SJSA1 (cell line): ENCODE measurements at places on chromosomes 11 and 22.

DNA sequence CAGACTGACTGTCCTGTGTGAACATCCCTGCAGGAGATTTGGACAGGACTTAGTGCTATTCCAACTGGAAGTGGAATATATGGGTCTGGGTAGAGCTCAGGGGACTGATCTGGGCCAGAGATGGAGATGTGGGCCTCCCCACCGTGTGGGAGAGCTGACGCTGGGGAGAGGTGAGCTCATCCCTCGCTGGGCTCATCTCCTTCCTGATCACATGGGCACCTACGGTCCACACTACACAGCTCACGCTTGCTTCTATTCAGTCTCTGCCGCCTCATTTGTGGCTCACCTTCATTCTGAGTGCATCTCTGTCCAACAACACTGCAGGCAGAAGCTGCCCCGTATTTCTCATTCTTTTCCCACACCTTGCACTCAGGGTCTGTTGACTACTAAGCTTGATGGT, 16.6 kb upstream of the RAB1B start:
- H3K27me3 ChIP-seq, result no peaks in the 10 kb centered on the region
- H3K4me3 ChIP-seq, result no peak overlapping the region
- no peak overlapping the region for H3K27ac ChIP-seq
- peaks cover 3% of the 10 kb centered on the region for H3K4me1 ChIP-seq
- peaks cover 29% of the 10 kb centered on the region for H3K36me3 ChIP-seq

DNA sequence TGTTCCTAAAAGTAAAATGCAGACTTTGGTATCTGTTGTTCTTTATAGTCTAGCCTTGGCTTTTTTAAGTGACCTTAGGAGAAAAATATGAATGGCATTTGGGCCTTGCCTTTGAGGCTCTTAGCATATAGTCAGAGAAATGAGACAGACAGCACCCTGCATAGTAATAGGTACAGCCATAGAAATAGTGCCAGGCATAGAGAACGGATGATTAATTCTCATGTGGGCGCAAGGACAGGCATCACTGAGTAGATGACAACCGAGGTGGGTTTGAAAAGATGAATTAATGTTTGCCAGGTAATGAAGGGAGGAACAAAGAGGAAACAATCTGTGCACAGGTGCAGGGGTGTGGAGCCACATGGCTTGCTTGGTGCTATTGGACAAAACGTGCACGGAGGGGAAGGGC, 90.5 kb downstream of the BMAL1 start:
- no peaks in the 10 kb centered on the region for H3K27me3 ChIP-seq
- DNase-seq, result no peak
- H3K36me3 ChIP-seq, result peaks cover 14% of the 10 kb centered on the region
- H3K27ac ChIP-seq, result no peak overlapping the region
- peaks cover 21% of the 10 kb centered on the region for H3K4me1 ChIP-seq
- H3K4me3 ChIP-seq, result no peak overlapping the region

- peak overlapping the region; percentile 92 for H3K27ac ChIP-seq
- peaks cover 6% of the 10 kb centered on the region for H3K36me3 ChIP-seq
- peaks cover 59% of the 10 kb centered on the region for H3K4me1 ChIP-seq
- peak overlapping the region; percentile 22 for H3K4me3 ChIP-seq
Observed at GRCh38 chr11:65381716-65382032, 772 bp downstream of the SLC25A45 start.

DNA sequence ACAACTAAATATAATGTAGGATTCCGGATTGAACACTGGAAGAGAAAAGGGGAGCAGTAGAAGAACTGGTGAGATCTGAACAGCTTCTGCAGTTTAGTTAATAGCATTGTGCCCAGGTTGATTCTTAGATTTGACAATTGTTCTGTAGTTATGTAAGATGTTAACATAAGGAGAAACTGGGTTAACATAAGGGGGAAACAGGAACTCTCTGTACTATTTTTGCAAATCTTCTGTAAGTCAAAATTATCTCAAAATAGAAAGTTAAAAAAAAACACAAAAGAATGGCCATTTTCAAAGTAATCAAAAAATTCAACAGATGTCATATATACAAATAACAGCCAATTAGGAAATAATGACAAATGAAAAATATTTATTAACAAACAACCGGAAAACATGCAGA, 18.7 kb upstream of the LRP5 start:
- no peaks in the 10 kb centered on the region for H3K36me3 ChIP-seq
- peaks cover 5% of the 10 kb centered on the region for H3K4me1 ChIP-seq
- no peak overlapping the region for H3K4me3 ChIP-seq
- no peak for DNase-seq

GRCh38 chr11:126823274-126823673, 177.3 kb downstream of the KIRREL3 start:
- no peak overlapping the region for H3K4me3 ChIP-seq
- no peaks in the 10 kb centered on the region for H3K36me3 ChIP-seq
- no peaks in the 10 kb centered on the region for H3K4me1 ChIP-seq
- no peak for DNase-seq

- H3K27ac ChIP-seq, result no peak overlapping the region
- H3K4me1 ChIP-seq, result peaks cover 14% of the 10 kb centered on the region
- peaks cover 32% of the 10 kb centered on the region for H3K27me3 ChIP-seq
- DNase-seq, result peak; percentile 67
- H3K36me3 ChIP-seq, result peaks cover 14% of the 10 kb centered on the region
Observed at GRCh38 chr22:50270666-50271394, 650 bp upstream of the MAPK11 start.

DNA sequence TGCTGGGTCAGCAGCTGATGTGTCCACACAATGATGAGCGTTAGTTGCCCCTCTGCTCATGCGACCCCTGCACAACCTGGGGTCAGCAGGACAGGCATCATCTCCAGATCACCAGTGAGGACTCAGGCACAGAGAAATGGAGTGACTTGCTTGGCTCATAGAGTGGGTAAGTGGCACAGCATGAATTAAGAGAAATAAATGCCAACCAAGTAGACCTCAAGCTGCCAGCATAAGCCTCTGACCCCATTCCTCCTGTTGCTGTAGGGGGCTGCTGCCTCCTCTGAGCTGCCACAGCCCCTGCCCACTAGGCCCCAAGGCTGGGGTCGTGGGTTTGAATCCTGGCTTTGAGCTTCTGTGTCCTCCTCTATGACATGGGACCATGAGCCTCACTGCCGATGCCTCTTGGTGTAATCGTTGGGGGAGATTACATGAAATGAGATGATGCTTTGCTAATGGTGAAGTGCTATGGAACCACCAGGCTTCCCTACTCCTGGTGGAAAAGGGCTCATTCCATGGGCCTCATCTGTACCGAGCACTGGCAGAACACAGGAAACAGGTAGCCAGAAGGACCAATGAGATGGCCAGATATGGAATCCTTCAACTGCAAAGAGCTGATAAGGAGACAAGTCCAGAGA, 33.6 kb downstream of the LRRC32 start:
- no peaks in the 10 kb centered on the region for H3K4me1 ChIP-seq
- no peak overlapping the region for H3K4me3 ChIP-seq
- H3K27me3 ChIP-seq, result no peaks in the 10 kb centered on the region
- no peaks in the 10 kb centered on the region for H3K36me3 ChIP-seq
- no peak overlapping the region for H3K27ac ChIP-seq
- no peak for DNase-seq

DNA sequence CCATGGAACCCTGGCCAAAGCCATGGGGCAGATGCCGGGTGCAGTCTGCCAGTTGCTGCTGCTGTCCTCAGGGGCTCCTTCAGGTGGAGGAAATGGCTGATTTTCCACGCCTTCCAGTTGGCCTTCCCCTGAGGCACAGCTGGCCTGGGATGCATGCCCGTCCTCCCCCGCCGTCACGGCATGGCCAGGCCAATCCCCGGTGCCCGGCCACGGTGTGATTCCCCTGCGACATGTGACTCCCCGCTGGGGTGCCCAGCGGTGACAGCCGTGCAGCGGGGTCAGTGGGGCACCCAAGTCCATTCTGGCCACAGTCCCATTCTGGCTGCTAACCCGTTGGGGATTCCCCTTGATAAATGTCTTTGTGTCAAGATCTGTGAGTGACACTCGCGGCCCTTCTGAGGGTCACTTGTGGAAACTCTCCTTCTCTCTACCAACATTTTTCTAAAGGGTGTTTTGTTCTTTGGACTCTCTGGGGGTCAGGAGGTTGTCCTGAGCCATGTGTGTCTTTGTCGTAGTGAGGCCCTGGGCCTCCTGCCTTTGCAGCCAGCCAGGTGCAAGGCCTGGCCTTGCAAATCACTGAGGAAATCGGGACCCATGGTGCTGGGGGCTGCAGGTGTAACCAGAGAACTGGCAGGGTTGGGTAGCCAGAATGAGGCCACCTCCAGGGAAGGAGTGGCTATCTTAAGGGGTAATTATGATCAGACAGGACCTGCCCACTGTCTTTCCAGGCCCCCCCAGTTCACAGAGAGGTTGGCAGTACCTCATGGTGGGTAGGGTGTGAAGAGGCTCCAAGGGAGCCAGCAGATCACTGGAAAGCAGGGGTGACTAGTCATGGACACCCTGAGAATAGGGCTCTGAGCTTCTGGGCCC, 37.1 kb downstream of the KCNQ1OT1 start:
- H3K27me3 ChIP-seq, result no peaks in the 10 kb centered on the region
- no peak overlapping the region for H3K27ac ChIP-seq
- no peak overlapping the region for H3K4me3 ChIP-seq
- H3K4me1 ChIP-seq, result no peaks in the 10 kb centered on the region
- DNase-seq, result no peak

DNA sequence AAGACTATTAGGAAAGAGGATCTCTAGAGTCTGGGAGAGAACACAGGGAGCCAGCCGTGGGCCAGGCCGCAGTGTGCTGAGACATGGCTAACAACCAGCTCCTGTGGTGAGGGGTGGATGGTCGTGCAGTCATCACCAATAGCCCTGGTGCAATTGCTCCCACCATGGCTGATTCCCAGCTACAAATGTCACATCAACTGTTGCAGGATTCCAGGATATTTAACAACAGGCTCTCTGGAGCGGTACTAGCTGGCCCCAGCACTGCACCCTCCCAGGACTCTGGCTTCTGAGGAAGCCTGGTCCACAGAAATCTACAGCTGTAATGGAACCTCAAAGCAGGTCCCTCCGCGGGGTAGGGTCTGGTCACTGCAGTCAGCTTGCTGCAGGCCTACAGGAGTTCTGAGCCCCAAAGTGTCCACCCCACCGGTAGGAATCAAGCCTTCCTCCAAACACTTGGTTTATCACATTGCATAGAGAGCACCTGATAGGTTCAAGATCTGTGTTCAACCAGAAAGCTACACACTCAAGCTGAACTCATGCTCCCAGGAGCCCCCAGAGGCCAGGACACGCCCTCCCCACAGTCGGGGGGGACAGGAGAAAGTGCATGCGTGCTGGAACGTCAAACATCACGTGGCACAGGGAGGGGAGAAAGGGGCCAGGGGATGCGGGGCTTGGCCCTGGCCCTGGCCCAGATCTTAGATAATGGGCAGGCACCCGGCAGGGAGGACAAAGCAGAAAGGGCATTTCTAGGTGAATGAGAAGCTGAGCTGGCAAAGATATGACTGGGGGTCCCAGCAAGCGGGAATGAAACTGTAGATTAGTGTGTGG, 609.0 kb downstream of the TBC1D22A start:
- H3K4me1 ChIP-seq, result no peaks in the 10 kb centered on the region
- no peaks in the 10 kb centered on the region for H3K36me3 ChIP-seq
- no peak overlapping the region for H3K4me3 ChIP-seq
- peaks cover 10% of the 10 kb centered on the region; the same call in 1 of the 2 replicates for H3K27me3 ChIP-seq

- peak overlapping the region; percentile 75; the same call in 1 of the 2 replicates for H3K27ac ChIP-seq
- peaks cover 37% of the 10 kb centered on the region for H3K36me3 ChIP-seq
- H3K27me3 ChIP-seq, result no peaks in the 10 kb centered on the region
- no peak overlapping the region for H3K4me3 ChIP-seq
Observed at GRCh38 chr22:38707346-38707745, 1.6 kb downstream of the GTPBP1 start.

DNA sequence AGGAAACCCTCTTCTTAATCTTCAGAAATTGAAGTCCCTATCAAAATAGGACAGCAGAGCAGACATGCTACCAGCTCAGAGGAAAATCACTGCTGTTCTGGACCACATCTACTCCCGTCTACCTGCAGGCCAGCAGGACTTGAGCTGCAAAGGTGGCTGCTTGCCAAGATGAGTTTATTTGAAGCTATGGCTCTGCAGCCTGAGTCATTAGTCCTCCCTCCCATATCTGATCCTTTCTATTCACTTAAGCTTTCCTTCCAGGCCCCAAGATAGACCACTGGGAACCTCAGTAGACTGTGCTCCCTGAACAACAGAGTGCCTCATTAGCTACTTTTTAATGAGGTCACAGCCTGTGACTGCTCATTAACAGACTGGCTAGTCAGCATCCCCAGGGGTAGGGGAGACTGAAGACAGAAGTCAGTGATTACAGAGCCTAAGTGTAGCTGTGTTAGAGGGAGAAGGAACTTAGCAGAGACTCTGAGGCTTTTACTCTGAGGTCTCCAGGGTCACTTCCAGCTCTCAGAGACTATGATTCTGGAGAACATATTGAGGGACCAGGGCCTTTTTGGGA, 6.8 kb upstream of the OR10A2 start:
- H3K4me3 ChIP-seq, result no peak overlapping the region
- H3K27ac ChIP-seq, result no peak overlapping the region
- H3K4me1 ChIP-seq, result no peaks in the 10 kb centered on the region
- H3K36me3 ChIP-seq, result no peaks in the 10 kb centered on the region
- DNase-seq, result no peak
- H3K27me3 ChIP-seq, result no peaks in the 10 kb centered on the region

GRCh38 chr11:69648679-69649575, 8.0 kb downstream of the CCND1 start:
- H3K36me3 ChIP-seq, result peaks cover 100% of the 10 kb centered on the region
- DNase-seq, result no peak
- peak overlapping the region; percentile 12; the same call in 1 of the 2 replicates for H3K27ac ChIP-seq

GRCh38 chr22:45169591-45170466, 6.1 kb downstream of the NUP50 start:
- no peak overlapping the region for H3K4me3 ChIP-seq
- no peak for DNase-seq
- peaks cover 96% of the 10 kb centered on the region for H3K36me3 ChIP-seq
- no peak overlapping the region for H3K27ac ChIP-seq
- no peaks in the 10 kb centered on the region for H3K27me3 ChIP-seq

GRCh38 chr11:16242806-16243205, 113.5 kb downstream of the SOX6 start:
- H3K27ac ChIP-seq, result no peak overlapping the region
- no peak overlapping the region for H3K4me3 ChIP-seq
- peaks cover 10% of the 10 kb centered on the region for H3K4me1 ChIP-seq
- H3K27me3 ChIP-seq, result no peaks in the 10 kb centered on the region
- H3K36me3 ChIP-seq, result no peaks in the 10 kb centered on the region

- no peak for DNase-seq
- no peak overlapping the region for H3K27ac ChIP-seq
- H3K4me1 ChIP-seq, result no peaks in the 10 kb centered on the region
- H3K27me3 ChIP-seq, result no peaks in the 10 kb centered on the region
Observed at GRCh38 chr11:78177216-78177615, 11.2 kb downstream of the KCTD21 start.

GRCh38 chr11:73139476-73140198, 2.5 kb downstream of the FCHSD2 start:
- no peak for DNase-seq
- H3K27ac ChIP-seq, result no peak overlapping the region
- H3K27me3 ChIP-seq, result no peaks in the 10 kb centered on the region

- no peak for DNase-seq
- no peak overlapping the region for H3K4me3 ChIP-seq
- H3K4me1 ChIP-seq, result peaks cover 55% of the 10 kb centered on the region
- H3K36me3 ChIP-seq, result no peaks in the 10 kb centered on the region; the same call in 1 of the 2 replicates
- H3K27me3 ChIP-seq, result no peaks in the 10 kb centered on the region
Observed at GRCh38 chr22:26708256-26709009, 51.0 kb downstream of the MIAT start.

- H3K36me3 ChIP-seq, result no peaks in the 10 kb centered on the region
- no peak overlapping the region for H3K27ac ChIP-seq
- no peak overlapping the region for H3K4me3 ChIP-seq
- H3K27me3 ChIP-seq, result no peaks in the 10 kb centered on the region
Observed at GRCh38 chr22:17777005-17777716, 2.9 kb upstream of the BID start.
